Endothelial cell (in vitro differentiated cells): ENCODE measurements at places on chromosomes 3 and 15.

GRCh38 chr3:179991104-179991503 lies 45.6 kb downstream of the PEX5L start:
- no peak for DNase-seq

DNA sequence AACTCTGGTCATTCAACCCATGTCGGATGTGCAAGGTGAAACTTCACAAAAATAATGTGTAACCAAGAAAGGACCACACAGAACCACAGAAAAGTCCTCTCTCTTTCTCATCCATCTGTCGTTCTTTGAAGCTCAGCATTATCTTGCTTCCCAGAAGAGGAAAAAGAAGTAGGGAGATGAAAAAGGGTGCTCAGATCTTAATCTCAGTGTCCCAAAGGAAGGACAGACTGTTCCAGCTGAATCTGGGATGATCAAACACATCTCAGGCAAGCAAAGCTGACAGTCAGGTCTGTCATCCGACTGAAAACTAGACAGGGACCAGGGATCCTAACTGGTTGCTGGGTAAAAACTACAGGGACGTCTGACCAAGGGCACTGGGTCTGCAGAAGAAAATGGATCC lies 16.2 kb downstream of the ARHGEF3 start:
- no peak for DNase-seq

- DNase-seq = no peak
Observed at GRCh38 chr3:111668888-111669488, 73.8 kb upstream of the ZBED2 start.

GRCh38 chr3:194087280-194087679 lies 48.7 kb upstream of the HES1 start:
- DNase-seq = no peak

DNA sequence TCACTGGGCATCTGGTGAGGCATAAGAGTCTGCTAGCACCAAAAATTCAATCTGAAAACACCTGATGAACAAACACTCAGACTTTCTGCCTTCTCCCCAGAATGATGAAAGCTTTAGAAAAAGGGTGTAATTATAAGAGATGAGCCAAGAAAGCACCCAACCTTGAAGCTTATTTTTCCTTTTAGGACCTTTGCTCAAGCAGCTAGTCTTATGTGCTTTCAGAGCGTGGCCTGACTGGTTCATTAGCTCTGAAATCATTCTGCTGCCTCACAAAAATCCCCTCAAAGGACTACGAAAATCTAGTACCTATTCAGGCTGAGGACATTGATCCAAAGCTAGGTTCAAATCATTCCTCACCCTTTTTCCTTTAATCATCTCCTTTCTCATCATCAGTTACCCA lies 662.3 kb downstream of the MAGI1 start:
- DNase-seq = no peak

DNA sequence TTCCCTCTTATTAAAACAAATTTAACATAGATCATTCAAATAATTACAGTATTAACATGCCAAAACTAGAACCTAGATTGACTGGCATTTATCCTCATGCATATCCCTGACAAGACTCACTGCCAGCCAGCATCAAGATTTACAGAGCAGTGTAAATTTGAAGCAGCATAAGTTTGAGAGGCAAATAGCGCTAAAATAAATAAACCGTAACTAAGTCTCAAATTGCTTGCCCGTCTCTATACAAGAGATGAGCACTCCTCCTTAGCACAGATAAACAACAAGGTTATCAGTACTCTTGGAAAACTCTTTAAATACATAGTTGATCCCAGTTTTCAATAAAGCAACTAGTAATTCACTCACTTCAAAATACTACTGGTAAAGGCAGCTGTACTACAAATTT lies 29.6 kb downstream of the MSL2 start:
- DNase-seq = no peak

DNA sequence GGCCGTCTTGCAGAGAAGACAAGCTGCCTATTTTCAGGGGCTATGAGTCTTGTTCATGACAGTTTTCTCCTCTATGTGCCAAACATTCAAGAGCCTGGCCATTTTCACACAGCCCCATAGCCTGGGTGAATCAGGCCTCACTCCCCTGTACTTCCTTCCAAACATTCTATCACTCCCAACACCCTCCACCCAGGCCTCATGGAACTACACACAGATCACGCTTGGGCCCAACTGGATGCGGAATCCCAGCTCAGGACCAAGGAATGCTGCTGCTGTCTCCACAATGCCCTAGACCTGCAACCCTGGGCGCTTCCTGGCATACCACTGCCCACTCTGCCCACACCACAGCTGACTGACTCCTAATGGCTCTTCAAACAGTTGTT lies 39.4 kb upstream of the PCSK6 start:
- no peak for DNase-seq

DNA sequence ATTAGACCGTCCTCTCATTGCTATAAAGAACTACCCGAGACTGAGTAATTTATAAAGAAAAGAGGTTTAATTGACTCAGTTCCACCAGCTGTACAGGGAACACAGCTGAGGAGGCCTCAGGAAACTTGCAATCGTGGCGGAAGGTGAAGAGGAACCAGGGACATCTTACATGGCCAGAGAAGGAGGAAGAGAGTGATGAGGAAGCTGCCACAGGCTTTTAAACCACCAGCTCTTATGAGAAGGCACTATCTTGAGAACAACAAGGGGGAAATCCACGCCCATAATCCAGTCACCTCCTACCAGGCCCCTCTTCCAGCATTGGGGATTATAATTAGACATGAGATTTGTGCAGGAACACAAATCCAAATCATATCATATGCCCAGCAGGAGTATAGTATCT lies 138.5 kb downstream of the ALCAM start:
- no peak for DNase-seq

GRCh38 chr15:39227001-39227400 lies 353.9 kb upstream of the THBS1 start:
- no peak for DNase-seq

GRCh38 chr3:127276396-127276795 lies 11.4 kb downstream of the PRR20G start:
- no peak for DNase-seq

DNA sequence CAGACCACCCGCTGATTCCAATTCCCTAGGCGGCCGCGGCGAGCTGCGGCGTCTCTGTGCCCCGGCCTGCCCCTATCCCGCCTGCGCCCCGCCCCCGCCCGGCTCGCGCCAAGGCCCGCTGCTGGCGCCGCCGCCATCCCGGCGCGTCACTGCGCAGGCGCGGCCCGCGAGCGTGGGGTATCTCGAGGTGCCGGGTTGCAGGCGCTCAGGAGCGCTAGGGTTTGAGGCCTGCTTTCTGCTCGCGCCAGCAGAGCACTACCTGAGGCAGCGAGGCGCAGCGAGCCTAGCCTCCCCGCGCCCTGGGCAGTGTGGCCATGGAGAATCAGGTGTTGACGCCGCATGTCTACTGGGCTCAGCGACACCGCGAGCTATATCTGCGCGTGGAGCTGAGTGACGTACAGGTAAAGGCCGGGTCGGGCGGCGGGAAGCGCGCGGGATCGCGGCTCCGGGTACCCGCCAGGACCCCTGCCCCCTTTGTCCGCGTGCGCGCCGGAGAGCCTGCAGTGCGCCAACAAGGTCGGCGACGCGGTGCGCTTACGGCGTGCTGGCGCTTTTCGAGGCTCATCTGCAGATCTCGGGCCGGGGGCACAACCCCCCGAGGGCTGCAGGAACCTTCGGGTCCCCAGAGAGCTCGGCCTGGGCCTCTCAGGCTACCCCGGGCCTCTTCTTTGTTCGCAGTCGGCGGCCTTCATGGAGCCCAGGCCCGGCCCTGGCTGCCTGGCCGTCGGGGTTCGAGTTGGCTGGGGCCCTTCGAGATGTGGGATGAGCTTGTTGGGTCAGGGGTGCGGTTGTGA lies at the start of gene HACD3:
HACD3 (plus strand) TSS at position 146 of the 794 bp plus-strand sequence; CDS start at position 315, 169 bp downstream.
- DNase-seq = peak; percentile 95

DNA sequence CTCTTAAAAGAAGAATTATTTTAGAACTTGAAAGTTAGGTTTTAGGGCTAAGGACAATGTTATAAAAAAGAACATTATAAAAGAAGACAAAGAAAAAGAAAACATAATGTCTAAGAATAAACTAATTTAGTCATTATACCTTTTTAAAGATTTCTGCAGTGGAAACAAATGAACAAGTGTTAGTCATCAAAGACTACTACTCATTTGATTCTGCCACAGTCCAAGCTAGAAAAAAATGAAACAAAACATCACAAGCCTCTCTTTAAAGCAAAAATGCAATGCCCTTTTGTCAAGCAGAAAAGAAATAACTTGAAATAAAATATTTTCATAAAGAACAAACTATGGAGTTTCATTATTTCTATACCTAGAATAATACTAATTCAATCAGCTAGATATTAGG lies 102.0 kb downstream of the TBC1D5 start:
- no peak for DNase-seq

GRCh38 chr3:196198081-196198675 lies 13.0 kb downstream of the ZDHHC19 start:
- DNase-seq = no peak

- no peak for DNase-seq
Observed at GRCh38 chr3:165346503-165346902, 150.3 kb upstream of the SLITRK3 start.

DNA sequence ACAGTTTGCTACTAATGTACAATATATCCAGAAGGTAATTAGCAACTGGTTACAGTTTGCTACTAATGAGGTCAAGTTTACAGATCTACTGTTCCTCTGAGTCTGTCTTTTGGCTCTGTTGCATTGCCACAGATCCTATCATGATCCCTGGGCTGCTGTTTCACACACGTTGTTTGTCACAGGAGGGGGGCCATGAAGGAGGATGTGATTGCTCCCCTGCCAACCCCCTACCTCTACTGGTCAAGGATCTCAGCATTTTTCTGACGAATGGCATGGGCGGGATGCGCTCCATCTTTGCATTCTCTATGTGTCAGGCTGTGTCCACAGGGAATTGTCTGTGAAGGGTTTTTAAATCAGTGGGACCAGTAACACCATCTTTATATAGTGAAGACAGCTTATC lies 91.9 kb downstream of the CHL1 start:
- no peak for DNase-seq

DNA sequence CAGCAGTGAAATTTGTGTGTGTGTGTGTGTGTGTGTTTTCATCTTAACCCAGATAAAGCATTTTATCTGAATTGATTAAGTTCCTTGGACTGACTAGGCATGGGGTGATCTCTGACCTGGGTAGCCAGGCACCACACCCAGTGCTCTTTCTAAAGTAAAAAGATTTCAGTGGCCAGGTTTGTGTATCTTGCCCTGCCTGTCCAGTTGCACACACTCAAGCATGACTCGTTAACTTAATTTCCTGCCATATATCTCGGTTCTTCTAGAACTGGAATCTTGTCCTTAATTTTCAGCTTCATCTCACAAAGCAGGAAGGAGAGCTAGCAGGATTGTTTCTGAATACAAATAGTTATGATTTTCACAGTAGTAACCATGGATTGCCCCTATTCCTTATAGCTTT lies 17.0 kb downstream of the TM4SF18 start:
- DNase-seq = no peak

GRCh38 chr3:132781922-132782321 lies 59.7 kb upstream of the NPHP3 start:
- DNase-seq = no peak

DNA sequence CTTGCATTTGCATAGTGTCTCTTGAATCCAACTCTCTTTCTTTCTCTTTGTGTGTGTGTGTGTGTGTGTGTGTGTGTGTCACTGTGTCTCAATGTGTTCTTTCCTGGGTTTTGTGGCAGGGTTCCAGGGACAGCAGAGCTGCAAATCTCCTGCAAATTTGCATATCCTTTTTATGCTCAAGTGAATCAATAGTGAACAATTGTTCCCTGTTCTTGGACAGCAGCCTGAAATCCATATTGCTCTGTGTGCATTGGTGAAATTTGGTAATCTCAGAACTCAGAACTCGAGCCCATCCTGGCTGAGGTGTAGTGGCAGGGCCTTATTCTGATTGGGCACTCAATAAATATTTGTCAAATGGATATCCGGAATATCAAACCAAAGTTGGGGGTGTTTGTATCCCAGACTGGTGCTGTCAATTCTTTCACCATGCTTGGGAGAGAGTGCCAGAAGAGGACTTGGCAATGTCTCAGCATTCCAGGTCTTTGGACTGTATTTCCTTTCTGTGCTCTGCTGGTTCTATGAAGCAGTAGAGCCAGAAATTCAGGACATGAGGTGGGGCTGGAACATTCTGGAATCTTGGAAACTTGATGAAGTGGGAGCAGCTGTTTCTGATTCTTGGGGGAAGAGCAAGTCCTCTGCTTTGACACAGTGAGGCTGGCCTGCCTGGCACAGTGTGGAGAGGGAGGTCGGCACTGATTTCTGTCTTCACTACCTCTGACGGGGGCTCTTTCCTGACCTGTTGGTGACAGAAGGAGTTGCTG lies 380.6 kb upstream of the C2CD4B start:
- no peak for DNase-seq

DNA sequence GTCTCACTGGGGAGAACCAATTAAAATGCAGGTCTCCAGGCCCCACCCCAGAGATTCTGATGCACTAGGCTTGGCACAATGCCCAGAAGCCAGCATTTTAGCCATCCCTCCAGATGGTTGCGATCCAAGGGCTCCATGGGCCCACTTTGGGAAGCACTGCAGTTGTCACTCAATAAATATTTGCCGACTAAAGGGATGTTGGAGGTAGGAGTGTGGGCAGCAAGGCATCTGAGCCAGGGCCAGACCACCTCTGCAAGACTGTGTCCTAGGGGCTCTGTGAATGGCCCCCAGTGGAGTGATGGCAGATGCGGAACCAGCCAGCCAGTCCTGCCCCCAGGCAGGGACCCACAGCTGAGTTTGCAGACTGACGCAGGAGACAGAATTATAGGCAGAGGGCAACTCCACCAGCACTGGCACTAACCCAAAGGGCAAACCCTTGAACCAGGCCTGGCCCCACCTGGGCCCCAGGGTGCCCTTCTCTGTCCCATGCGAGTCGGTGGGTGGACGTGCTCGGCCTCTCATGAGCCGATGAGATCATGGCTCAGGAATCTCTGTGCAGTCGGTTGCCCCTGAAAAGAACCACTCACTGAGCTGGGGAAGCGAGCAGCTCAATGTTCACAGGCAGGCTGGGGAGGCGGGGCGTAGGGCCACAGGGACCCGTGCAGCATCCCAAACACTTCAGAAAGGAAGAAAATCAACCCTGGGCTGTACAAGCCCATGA lies 49.7 kb downstream of the SEMA5B start:
- DNase-seq = no peak

GRCh38 chr15:43165801-43166325 lies 19.3 kb upstream of the CCNDBP1 start:
- DNase-seq = no peak
